ENCODE measurements at places on chromosomes 7 and 10. TPM values are rescaled to one million over a fixed set of nuclear protein-coding genes. Genes with fewer than 3 reads are reported as not detected.

GRCh38 chr7:5284304-5285281 lies 1.9 kb downstream of the SLC29A4 start:
- no peak for DNase-seq

DNA sequence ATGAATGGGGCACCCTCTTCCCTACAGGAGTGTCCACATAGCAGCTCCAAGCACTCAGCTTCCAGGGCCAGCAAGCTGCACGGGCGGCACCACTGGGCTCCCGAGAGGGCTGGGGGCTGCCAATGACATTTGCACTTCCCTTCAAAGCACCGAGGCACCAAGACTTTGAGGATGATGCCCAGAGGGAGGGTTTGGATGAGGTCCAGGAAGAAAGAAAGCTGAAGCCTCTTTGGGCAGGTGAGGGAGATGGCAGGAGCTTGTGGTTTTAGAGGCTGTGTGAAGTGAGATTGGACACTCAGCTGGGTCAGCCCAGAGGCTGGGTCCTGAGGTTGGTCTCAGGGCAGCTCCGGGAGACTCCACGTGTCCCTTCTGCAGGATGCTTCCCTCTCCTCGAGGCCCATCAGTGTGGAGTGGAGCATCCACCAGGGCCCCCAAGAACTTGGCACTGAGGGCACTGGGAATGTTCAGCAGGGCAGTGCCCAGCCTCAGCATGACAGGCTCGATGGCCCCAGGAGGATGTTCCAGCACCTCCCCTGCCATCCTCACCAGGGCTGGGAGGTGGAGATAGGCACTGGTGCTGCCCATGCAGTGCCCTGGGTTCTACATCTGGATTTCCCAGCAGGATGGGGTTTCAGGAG lies 54.9 kb upstream of the IGFBP3 start:
- no peak for DNase-seq

The OPALIN gene
- total RNA-seq: not detected

- no peak for DNase-seq
These were observed 76.0 kb downstream of the GPR141 start for GRCh38 chr7:37759526-37759925.

All from urinary bladder (tissue), 4 donors.